Fibroblast of skin of right biceps (primary cell): ENCODE measurements at places on chromosomes 16 and 17.

GRCh38 chr16:73056448-73056847 is 8.5 kb upstream of the ZFHX3 start:
- no peak for DNase-seq

DNA sequence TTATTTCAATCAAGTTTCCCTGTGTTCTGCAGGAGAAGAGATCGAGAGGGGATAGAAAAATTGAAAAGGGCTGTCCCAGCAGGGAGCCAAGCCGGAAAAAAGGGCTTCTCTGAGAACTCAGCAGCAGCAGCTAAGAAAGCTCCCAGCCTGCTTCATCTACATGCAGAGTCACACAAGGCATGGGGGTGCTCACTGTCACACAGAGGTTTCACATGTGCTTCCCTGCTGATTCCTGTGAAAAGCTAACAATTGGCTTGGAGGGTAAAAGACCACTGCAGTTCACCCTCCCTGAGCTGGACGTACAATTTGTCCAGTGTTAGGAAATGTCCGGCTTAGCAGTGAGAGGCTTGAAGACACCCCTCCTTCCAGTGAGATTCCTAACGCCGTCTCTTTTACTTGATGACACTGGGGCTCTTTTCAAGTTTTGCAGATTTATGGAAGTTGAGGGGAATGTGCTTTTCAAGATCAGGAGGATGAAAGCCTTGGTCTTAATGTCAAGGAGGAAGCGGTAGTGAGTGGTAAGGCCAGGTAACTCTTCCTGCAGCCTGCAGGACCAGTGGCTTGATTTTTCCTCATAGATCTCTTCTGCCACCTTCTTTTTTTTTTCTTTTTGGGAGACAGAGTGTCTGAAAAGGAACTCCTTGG is 85.6 kb downstream of the WNT3 start:
- peak; percentile 37 for DNase-seq

GRCh38 chr16:84434800-84435199 is 66.5 kb downstream of the ATP2C2 start:
- DNase-seq: no peak

GRCh38 chr16:57985204-57986181 is 14.6 kb upstream of the CNGB1 start:
- no peak for DNase-seq

- DNase-seq: no peak
Measured at GRCh38 chr16:69494991-69495392, 70.6 kb downstream of the CYB5B start.

GRCh38 chr17:1220346-1220745 is 40.6 kb upstream of the ABR start:
- DNase-seq: no peak

DNA sequence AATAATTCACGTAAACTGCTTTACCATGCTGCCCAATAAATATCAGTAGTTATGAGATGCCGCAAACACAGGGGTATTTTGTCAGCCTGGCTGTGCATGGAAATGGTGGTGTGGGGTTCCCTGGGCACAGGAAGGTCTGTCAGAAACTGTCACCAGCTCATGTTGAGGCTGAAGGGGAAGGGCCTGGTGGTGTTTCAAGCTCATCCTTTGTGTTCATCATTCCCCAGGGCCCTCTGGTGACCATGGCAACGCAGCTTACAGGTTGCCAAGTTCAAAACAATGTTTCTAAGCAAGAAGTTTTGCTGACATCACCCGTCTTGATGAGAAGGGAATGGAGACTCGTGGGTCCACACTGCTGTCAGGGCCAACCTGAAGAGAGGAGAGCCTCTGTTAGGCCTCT is 348.9 kb upstream of the C16orf82 start:
- no peak for DNase-seq

GRCh38 chr16:81673432-81673831 is 105.7 kb upstream of the PLCG2 start:
- no peak for DNase-seq

DNA sequence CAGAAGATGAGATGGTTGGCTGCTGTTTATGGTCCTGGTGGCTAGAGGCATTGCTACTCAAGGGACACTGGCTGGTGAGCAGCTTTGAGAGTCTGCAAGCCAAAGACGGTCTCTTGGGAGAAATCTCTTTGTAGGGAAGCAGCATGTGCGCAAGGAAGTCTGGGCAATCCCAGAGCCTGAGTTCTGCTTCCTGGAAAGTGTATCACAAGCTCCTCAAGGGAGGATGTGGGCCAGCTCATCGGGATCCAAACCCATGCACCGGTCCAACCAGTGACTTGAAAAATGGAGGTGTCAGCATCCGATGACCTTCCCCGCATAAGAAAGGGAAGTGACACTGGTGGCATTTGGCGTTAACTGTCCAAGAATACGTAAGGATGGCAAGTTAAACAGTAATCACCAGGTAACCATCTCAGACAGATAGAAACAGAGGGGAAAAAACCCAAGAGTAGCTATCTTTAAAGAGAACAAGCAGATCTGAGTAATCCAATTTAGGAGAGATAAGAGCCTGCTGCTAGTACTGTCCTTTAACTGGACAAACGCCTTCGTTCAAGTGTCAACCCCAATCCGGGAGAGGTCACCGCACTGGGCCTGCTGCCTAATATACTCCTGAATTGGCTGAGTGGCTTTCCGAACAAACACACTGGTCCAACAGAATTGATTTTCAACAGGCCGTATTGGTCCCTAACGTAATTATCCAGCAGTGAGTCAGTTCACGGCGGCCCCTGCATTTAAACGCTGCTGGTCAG is 303.0 kb upstream of the ZFHX3 start:
- no peak for DNase-seq

- no peak for DNase-seq
Measured at GRCh38 chr16:6149031-6149430, 1051.4 kb upstream of the EEF2KMT start.

DNA sequence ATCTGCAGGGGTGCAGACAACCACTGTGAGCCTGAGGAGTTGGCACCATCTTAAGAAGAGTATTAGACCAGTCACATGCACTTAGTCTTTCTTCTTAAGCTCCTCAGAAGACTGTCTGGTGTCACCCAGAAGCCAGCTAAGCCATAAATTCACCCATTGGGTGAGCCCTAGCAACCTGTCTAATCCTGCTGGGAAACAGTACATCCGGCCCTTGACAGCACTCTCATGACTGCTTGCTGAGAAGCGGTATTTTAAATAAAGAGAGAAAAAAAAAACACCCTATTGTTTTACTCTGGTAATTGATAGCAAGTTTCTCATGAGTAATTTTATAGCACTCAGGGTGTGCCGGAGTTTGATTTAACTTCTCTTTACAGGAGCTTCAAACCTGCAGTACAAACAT is 134.7 kb downstream of the SOX9 start:
- no peak for DNase-seq

DNA sequence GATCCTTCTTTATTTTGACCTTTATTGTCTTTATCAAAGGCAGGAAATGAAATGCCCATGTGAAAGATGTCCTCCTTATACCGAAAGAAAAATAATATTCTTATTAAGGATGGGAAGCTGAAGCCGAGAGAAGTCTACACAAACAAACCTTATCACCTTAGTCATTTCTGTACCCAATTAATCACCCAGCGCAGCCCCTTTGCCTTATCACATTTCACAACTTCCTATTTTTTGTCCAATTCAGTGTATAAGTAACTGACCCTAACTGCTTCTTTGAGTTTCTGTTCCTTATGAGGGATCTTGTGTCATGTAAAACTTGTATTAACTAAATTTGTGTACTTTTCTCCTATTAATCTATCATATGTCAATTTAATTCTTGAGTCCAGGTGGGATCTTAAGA is 16.4 kb upstream of the CCL23 start:
- DNase-seq: no peak
